ENCODE measurements at places on chromosomes 6 and 20.

DNA sequence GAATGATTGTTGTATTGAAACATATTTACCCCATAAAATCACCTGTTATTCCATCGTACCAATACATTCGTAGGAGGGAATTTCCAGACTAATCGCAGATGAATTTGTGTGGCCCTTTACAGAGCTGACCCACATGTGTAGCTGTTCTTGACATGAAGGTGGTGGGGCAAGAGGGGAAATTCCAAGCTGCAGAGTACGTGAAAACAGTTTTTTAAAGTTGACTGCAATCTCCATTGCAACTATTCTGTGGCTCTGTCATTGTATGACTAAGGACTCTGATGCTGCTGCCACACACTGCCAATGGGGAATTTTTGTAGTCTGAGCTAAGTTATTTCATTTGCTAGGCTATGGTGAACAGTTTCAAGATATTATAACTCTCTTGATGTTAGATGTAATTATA lies 46.4 kb upstream of the ADTRP start:
- no peak for DNase-seq

- no peak for DNase-seq
Observed at GRCh38 chr20:44959638-44960102, 527 bp downstream of the TOMM34 start.

GRCh38 chr6:68196645-68197044 lies 438.4 kb upstream of the ADGRB3 start:
- DNase-seq, result no peak

DNA sequence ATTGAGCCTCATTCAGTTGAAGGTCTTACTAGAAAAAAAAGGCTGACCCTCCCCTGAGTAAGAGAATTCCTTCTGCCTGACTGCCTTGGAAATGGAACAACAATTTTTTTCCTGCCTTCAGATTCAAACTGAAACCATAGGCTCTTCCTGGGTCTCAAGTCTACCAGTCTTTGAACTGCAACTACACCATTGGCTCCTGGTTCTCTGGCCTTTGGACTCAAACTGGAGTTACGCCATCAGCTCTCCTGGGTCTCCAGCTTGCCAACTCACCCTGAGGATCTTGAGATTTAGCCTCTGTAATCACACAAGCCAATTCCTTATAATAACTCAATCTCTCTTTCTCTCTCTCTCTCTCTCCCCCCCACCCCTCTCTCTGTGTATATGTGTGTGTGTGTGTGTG lies 36.0 kb upstream of the SNX9 start:
- DNase-seq, result no peak

- DNase-seq, result no peak
Observed at GRCh38 chr6:80205404-80205803, 98.9 kb downstream of the BCKDHB start.

DNA sequence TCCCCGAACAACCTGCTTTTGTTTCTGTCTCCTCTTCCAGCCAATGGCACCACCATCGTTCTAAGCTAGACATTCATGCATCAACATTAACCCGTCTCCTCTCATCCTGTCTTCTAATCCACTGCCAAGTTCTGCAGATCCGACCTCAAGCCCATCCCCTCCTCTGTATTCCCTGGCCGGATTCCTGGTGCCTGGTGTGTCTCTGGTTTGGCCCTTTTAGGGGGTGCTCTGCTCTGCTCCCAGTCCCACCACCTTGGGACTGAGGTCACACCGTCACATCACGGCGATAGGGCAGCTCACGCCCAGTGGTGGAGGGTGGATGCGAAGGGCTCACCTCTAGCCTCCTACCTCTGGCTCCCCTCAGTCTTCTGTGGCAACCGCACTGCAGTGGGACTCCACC lies 102.5 kb upstream of the AGPAT4 start:
- no peak for DNase-seq

DNA sequence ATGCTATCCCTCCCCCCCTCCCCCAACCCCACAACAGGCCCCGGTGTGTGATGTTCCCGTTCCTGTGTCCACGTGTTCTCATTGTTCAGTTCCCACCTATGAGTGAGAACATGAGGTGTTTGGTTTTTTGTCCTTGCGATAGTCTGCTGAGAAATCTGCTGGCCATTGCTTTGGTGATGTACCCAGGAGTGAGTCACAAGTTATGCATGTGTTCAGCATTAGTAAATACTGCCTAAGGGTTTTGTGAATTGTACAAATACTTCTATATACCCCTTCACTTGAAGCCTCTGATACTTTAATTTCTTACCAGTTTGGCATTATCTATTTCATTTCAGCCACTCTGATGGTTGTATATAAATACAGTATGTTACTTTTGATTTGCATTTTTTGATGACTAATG lies 711.3 kb upstream of the GJE1 start:
- no peak for DNase-seq

DNA sequence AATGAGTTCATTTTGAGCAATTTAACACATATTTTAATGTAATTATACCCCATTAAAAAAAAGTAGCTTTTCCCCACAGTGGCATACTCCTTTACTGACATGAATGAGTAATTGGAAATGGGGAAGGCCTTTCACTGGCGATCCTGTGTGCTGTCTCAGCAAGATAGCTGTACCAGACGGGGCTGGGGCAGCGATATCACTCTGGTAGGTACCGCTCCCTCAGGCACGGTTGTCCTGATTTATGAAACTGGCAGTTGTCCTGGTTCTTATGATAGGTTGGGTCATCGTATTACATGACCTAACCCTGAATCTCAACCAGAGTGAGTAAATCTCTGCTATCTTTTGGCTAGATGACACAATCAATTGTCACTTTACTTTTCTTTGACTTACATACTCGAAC lies 355.0 kb upstream of the MAP3K7 start:
- DNase-seq, result no peak

- no peak for DNase-seq
Observed at GRCh38 chr20:37945091-37945547, 42.2 kb downstream of the VSTM2L start.

DNA sequence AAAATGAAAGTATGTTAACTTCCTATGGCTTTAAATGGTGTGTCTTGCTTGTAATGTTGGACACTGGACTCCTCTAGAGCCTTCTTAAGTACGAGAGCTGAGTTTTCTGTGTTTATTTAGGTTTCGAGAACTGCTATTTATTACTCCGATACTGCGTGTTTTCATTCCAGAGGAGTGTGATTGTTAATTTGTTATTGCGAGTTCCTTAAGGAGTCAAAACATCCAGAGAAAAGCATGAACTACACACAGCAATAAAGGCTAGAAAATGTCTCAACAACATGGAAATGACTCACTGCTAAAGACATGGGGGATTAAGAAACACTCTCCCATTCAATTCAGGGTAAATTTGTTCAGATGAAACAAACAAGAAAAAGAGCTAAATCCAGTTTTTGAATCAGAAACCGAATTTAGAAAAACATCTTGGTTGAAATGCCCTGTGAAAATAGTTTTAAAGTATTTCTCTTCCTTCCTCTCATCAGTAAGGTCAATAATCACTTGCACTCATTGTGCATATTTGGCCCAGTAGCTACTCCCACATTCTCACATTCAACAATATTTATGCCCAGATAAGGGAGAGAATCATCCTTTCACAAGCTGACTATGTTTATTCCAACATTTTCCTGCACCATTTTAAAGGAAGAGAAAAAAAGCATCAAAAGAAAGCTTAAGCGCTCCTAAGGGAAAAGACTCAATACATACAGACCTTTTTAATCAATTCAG lies 36.0 kb downstream of the ATXN1 start:
- DNase-seq, result no peak

- DNase-seq, result no peak
Observed at GRCh38 chr6:31870385-31870921, 7.8 kb upstream of the NEU1 start.

GRCh38 chr20:49965781-49966305 lies 16.9 kb upstream of the SNAI1 start:
- no peak for DNase-seq

GRCh38 chr20:60583741-60584140 lies 625.5 kb downstream of the CDH26 start:
- no peak for DNase-seq

GRCh38 chr20:17965042-17965697 lies 3.4 kb downstream of the SNX5 start:
- no peak for DNase-seq

GRCh38 chr6:22433745-22434144 lies 135.6 kb upstream of the HDGFL1 start:
- DNase-seq, result no peak

DNA sequence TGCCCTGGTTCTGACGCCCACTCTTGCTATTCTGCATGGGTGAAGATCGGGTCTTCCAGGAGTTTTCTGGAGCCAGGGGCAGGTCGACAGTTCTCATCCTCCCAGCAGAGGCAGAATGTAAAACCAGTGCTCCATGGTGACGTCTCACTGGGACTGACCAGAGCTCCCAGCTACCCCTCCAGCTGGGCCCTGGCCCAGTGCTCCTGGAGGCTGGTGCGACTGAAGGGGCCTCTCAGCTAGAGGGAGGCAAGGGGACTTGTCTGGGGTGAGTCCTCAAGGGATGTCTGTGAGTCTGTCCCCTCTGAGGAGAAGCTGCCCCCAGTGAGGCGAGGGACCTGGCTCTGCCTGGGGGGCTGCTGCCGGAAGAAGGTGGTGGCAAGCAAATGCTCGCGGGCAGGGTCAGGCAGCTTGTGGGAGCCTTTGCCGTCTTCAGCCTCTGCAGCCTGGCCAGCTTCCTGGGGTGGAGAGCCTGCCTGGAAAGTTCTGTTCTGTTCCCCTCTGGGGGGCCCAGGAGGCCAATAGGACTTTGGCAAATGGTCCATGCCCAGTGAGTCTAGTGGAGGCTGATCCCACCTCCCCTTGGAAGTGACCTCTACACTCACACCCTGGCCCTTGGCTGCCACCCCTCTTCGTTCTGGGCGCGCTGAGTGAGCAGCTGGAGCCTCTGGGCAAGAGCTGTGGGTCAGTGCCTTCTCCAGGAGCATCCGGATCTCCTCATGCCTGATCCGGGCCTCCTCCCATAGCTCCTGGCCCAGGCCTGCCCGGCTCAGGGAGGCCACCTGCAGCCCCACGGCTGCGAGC lies 47.5 kb downstream of the KIAA1755 start:
- no peak for DNase-seq

- DNase-seq, result no peak
Observed at GRCh38 chr20:59150821-59151251, 12.8 kb upstream of the ZNF831 start.

DNA sequence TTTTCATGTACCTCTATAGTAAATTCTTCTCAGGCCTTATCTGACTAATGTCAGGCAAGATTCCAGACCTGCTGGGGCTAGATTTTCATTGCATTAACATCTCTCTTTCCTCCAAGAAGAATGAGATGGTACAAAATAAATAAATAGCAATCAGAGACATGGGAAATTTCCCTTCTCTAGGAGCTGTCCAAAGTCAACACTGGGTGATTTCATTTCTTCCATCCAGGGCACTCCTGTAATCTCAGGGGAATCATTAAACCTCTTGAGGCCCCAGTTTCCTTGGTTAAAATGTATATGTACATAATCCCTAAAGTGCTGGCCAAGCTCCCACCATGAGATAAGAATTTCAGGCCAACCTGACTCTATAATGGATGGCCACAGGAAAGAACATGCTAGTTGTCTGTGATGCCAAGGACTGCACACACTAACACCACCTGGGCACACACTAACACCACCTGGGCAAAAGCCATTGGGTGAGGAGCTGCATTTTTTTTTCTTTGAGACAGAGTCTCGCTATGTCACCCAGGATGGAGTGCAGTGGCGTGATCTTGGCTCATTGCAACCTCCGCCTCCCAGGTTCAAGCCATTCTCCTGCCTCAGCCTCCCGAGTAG lies 912 bp downstream of the IL17F start:
- no peak for DNase-seq

DNA sequence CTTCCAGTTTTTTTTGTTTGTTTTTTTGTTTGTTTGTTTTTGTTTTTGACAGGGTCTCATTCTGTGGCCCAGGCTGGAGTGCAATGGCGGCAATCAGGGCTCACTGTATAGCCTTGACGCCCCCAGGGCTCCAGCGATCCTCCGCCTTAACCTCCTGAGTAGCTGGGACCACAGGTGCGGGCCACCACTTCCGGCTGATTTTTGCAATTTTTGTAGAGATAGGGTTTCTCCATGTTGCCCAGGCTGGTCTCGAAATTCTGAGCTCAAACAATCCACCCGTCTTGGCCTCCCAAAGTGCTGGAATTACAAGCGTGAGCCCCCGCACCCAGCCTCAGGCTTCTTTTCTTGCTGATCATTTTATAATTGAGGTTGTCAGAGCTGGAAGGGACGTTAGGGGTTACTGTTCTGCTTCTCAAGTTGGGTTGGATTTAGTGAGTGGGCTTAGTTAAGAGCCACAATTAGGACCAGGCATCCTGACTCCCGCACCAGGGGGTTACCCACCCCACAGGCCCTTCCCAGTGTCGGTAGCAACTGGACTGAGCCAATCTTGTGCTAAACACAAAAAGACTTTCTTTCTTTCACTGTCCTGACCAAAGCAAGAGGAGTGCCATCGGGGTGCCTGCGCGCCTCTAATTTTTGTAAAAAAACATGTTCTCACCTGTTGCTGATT lies 13.1 kb upstream of the ZSCAN9 start:
- no peak for DNase-seq

GRCh38 chr20:62854121-62854520 lies 7.5 kb downstream of the TCFL5 start:
- DNase-seq, result no peak

DNA sequence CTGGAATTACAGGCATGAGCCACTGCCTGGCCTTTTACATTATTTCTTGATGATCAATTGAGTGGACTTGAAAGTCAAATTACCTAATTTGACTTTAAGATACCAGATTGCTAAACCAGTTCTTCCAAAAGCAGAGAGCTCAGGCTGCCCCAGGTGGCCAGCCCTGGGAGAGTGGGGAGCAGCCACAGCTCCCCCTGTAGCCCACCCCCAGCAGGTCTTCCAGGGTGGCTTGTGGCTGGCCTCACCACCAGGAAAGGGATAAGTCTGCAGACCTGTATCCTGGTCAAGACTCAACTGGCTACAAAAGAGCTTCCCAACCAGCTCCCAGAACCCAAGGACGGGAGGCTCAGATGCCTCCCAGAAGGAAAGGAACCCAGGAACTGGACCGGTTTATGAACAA lies 23.8 kb upstream of the AKAP12 start:
- DNase-seq, result no peak

GRCh38 chr6:34981951-34982350 lies 92.9 kb downstream of the ANKS1A start:
- DNase-seq, result no peak
